MM.1S (cell line): ENCODE measurements at places on chromosomes 4 and X.

DNA sequence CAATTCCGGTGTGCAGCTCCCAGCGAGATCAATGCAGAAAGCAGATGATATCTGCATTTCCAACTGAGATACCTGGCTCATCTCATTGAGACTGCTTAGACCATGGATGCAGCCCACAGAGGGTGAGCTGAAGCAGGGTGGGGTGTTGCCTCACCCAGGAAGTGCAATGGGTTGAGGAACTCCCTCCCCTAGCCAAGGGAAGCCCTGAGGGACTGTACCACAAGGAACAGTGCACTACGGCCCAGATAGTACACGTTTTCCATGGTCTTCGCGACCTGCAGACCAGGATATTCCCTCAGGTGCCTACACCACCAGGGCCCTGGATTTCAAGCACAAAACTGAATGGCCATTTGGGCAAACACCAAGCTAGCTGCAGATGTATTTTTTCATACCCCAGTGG lies 150.0 kb downstream of the TET2 start:
- no peak for DNase-seq

DNA sequence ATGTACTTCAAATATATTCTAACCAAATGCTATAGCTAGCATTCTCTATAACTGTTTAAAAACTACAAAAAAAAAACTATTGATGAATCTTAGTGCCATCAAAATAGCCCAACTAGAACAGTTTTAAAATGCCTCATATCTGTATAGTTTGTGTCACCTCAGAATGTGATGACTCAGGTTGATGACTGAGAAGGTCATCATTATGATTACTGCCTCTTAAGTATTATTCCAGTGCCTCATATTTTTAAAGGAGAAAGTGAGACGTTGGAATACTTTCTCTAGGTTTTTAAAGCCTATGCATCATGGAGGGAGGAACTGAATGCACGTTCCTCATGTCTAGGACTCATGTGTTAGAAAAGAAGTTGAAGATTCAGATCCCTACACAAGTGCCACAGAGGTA lies 88.2 kb downstream of the TMA16 start:
- DNase-seq, result no peak

- no peak for DNase-seq
These were observed 303.7 kb downstream of the ARHGAP24 start for GRCh38 chr4:85778632-85779131.

DNA sequence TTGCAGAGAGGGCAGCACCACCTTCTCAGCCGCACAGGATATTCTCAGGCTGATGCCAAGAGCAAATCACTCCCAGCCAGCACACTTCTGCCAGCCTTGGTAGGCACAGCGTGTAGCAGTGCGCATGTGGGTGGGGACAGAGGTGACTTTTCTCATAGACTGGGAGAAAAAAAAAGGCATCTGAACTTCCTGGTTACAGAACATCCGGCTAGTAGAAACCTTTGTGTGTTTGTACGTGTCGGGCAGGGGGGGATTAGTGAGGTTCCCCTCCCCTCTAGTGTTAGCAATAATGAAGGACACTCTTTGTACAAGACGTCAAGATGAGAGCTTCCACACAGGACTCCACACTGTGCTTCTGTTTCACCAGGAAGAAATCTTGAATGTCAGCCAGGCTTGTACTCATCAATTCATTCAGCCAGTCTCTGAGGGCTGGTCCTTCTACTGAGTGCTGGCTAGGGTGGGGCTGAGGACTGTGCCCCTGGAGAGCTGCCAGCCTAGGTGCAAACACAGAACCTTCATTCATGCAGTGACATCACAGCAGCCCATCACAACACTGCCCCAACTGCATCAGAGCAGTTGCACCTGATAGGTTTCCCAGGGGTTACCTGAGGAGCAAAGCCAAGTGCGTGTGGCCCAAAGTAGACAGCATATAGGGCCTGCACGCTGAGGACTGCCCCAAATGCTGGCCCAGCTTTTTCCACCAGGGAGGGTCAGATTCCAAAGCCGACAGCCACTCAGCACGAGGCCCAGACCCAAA lies 34.7 kb downstream of the SLC25A5 start:
- DNase-seq, result no peak

DNA sequence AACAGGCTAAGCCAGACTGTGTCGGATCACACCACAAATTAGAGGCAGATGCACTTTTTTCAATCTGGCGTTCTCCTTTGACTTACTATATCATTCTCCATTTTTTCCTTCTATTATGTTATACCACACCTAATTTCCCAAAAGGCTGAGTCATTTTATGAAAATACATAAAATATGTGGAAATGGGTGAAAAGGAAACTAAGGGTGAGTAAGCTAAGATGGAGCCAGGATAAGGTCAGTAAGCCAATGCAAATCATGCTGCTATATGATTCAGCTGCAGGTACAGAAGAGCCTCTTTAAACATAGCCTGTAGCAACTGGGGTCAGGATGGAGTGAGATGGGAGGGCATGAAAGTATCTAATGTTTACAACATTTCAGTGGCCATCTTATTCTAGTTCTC lies 94.0 kb upstream of the TEX13A start:
- no peak for DNase-seq

GRCh38 chr4:10172278-10172921 lies 55.8 kb upstream of the WDR1 start:
- no peak for DNase-seq

GRCh38 chrX:7444967-7445366 lies 297.0 kb upstream of the PUDP start:
- peak; percentile 76 for DNase-seq

- DNase-seq, result no peak
These were observed 53.2 kb downstream of the COMMD8 start for GRCh38 chr4:47410271-47410670.

- DNase-seq, result no peak
These were observed 72.4 kb upstream of the KLHL13 start for GRCh38 chrX:118189000-118189399.

DNA sequence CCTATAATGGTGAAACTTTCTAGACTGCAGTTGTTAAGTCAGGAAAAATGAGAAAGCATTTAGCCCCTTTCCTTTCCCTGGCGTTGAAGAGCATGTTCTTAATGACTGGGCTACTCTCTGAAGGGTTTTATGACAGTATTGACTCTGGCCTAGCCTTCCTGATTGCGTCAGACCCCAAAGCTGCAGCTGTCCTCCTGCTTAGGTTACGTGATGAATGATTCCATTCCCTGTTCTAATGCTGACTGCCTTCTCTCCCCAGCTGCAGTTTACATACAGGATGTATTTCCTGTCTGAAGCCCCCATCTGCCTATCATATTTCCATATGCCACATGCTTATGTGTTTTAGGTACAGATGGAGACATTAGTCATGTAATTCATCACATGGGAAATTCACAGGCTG lies 105.8 kb upstream of the EGFL6 start:
- DNase-seq, result no peak

- DNase-seq, result no peak
These were observed 118.6 kb downstream of the NAA11 start for GRCh38 chr4:79207281-79207680.

GRCh38 chr4:152564336-152564735 lies 28.4 kb upstream of the FBXW7 start:
- no peak for DNase-seq

GRCh38 chr4:7126981-7127380 lies 59.1 kb upstream of the GRPEL1 start:
- no peak for DNase-seq

- no peak for DNase-seq
These were observed 157.3 kb upstream of the TET2 start for GRCh38 chr4:104989371-104989770.

- no peak for DNase-seq
These were observed 10.1 kb upstream of the NEUROG2 start for GRCh38 chr4:112526061-112526460.

DNA sequence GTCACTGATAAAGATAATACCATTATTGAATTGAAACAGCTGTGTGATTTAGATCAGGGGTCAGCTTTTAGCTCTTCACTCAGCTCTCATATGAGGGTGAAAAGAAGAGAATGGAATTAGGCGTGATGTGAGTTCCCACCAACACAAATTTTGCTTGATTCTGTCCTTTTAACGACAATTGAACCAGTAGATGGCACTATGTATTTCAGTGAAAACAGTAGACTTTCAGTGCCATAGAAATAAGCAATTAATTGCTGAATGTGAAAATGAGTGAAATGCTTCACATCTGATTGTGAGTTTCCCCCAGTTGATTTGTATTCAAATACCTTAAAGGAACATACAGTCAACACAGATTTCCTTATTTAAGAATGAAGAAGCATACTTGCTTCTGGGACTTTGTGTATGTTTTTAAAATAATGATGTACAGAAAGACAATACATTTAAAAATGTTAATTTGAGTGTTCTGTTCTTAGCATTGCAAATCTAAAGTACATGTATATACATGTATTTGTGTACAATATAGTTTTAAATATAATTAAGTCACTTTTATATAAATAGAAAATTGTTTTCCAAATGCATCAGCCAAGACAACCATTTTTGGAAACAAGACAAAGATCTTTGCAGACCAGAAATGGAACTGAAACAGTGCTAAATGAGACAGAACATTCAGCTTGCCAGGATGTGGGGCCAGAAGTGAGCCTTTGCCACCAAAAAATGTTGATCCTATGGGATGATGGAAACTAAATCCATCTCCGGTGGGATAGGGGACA lies 178.8 kb downstream of the SNCA start:
- DNase-seq, result peak; percentile 73

DNA sequence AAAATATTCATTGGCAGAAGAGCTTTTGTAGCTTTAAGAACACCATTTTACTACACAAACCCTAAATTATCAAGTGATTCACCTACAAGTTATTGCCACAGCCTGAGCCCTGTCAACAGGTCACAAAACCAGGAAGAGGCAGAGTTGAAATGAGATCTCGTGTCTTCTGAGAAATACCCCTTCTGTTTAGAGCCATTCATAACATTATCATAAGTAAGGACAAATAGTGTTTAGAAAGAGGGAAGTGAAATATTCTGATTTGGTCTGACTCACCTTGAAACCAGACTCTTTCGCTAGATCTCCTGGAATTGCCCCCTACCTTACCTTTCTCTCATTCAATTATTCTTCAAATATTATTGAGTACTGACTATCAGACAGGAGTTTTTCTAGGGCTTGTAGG lies 5.9 kb downstream of the ETDB start:
- peak; percentile 18 for DNase-seq

- peak; percentile 84 for DNase-seq
These were observed at the start of gene FHDC1 for GRCh38 chr4:152935631-152936445. Gene FHDC1 (plus strand): TSS chr4:152936323. CDS start chr4:152943058, 6,735 bp downstream.

- DNase-seq, result no peak
These were observed 59.1 kb downstream of the FBXW7 start for GRCh38 chr4:152476796-152477195.

DNA sequence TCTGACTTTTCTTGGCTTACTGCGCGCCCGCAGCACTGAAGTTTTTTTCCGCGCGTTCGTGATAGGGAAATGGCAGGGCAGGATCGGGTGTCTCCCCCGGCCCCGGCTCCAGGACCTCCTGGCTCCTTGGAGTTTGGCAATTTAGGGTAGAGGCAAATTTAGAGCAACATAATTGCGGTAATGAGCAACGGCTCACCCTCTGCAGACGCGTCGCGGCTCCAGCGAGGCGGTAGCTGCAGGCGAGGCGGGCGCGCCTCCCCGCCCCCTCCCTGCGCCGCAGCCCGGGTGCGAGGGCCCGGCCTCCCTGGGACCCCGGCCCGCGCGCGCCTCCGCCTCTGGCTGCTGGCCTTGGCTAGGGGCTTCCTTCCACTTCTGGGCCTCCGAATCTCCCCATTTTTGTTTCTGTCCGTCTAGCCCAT lies 6.2 kb downstream of the MSX1 start:
- DNase-seq, result no peak

GRCh38 chrX:70141373-70141772 lies 8.1 kb downstream of the IGBP1 start:
- no peak for DNase-seq

DNA sequence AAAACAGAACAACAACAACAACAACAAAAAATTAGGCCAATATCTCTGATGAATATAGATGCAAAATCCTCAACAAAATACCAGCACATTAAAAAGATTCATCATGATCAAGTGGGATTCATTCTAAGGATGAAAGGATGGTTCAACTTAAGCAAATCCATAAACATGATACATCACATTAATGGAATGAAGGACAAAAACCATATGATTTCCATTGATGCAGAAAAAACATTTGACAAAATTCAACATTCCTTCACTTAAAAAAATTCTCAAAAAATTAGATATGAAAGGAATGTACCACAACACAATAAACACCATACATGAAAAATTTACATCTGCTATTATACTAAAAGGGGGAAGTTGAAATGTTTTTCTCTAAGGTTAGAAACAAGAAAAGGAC lies 103.3 kb downstream of the IL15 start:
- no peak for DNase-seq

DNA sequence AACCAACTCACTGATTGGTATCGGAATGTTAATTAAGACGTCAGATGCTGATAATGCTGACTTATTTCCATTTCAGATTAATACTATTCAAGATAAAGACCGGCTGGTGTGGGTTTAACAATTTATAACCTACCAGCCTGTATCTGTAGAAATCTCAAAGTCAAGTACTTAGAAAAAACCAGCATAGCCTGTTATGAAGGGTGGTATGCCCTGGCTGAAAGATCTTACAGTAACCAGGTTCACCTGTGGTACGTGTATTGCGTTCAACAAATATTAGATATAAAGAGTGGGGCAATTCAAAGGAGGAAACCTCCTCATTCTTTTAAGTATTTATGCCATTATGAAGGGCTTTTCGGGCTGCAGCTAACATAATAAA lies 240.8 kb upstream of the ANXA3 start:
- DNase-seq, result no peak

GRCh38 chr4:128601991-128602695 lies 207.4 kb upstream of the JADE1 start:
- no peak for DNase-seq

DNA sequence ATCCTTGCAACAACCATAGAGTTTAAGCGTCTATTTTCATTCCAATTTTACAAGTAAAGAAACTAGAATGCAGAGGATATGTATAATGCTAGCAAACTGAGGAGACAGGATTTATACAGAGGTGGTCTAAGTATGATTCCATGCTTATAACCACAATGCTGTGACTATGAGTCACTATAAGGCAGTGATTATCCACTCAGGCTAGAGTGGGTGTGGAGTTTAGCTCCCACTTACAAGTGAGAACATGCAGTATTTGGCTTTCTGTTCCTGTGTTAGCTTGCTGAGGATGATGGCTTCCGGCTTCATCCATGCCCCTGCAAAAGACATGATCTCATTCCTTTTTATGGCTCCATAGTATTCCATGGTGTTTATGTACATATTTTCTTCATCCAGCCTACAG lies 41.6 kb upstream of the EDA2R start:
- no peak for DNase-seq

- no peak for DNase-seq
These were observed 17.4 kb upstream of the EIF4E start for GRCh38 chr4:98946359-98946758.
